ENCODE measurements at places on chromosomes 2 and 18.

- DNase-seq = no peak
Observed at GRCh38 chr2:24492421-24493279, 1.6 kb downstream of the NCOA1 start.

- DNase-seq = no peak
Observed at GRCh38 chr18:71807586-71807985, 736.6 kb downstream of the CBLN2 start.

GRCh38 chr2:236646871-236647270 is 77.2 kb downstream of the ACKR3 start:
- no peak for DNase-seq

GRCh38 chr18:8433323-8433722 is 175.9 kb upstream of the RAB12 start:
- DNase-seq = no peak

DNA sequence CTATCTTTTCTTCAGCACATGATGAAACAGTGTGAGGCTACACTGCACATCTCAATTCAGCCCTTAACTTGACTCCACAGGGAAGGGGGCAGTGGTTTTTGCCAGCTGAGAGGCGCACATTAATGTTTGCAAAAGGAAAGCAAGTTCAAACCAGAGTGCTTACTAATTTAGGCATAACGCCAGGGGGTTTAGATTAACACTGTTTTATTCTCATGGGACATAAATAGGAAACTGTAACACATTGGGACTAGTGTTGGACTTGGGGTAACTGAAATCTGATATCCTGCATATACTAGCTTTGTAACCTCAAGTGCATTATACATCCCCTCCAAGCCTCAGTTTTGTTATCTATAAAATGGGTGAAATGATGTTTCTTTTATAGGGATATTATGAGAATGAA is 821.2 kb upstream of the ID2 start:
- no peak for DNase-seq

GRCh38 chr2:150806336-150806735 is 318.9 kb upstream of the RND3 start:
- DNase-seq = no peak

DNA sequence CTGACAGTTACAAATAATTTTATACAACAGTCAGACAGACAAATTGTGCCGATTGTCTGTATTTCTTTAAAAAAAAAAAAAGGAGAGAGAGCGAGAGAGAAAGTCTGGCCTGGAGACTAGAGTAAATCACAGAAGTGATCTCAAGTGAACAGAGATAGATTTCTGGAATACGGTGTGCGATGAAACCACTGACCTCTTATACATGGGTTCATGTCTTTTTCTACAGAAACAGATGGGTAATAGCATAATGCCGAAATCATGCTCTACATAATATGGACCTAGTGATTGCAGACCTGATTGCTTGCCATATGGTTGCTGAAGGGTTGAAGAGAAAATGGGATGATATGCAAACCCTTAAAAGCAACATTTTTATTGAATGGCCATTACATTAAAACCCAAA is 403.3 kb upstream of the FANCL start:
- no peak for DNase-seq

DNA sequence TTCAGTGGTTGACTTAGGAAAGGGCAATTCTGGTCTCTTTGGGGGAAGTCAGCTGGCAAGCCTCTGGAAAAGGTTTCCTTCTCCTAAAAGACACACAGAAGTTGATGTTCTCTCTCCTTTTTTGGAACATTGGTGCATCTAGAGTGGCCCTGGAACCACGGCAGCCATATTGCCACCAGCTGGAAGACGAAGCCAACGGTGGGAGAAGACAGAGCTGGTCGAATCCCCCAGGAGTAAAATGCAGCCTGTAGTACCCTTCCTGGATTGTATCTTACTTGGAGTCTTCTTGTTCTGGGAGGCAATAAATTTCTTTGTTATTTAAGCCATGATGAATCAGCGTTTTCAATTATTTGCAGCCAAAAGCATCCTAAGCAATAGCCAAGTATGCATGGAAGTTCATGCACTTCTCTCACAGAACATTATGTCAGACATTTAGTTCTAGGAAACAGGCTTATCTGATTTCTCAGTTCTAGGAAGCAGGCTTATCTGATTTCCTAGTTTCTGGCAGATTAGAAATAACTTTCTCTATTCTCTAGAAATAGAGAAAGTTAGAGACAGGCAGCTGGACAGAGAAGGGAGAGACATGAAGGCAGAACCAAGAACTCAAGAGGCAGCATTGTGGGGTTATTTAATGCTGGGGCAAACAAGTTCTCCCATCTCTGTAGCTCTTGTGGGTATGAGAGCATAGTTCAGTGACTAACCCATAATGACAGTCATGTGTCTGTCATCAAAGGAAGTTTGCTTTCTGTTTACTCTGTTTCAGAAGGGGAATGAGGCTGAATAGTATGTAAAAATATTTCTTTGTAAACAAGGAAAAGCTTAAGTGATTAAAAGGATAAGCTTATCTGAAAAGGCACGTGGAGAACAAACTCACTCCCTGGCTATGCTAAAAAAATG is 40.5 kb upstream of the NABP1 start:
- peak; percentile 14 for DNase-seq

DNA sequence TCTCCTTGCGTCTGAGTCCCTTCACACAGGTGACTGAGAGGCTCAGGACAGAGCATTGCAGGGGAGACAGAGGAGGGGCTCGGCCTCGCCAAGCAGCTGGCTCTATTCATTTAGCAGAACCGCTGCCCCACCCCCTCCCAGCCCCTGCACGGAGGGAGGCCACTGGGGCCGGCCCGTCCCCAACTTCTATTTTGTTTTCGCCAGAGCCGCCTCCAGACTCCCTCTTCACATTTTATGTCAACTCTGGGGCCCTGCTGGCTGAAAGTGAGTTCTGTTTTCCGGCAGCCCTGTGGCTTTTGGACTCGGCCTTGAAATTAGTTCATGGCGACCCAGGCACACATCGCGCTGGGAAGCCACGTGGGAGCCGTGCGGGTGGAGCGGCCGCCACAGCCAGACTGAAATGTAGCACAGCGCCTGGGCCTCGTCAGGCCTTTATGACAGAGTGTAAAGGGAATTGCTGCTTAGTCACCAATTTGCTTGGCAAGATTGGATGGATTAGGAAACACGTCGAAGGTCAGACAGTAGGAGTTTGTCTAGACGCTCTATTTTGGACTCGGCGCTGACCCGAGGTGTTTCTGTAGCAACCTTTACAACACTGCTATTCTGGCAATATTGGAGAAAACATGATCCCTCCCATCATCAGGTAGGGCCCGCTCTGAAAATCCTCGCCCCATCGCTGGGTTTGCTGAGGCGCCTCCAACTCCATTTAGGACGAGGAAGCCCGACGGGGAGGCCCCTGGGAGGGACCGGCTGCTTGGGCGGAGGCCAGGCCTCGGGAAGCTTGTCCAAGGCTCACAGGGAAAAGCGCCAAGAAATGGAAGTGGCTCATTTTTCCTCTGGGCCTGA is 90.7 kb upstream of the CTDP1 start:
- DNase-seq = no peak

- no peak for DNase-seq
Observed at GRCh38 chr2:122236152-122236874, 480.9 kb downstream of the TSN start.

- DNase-seq = no peak
Observed at GRCh38 chr2:120502761-120503160, 156.8 kb downstream of the INHBB start.

DNA sequence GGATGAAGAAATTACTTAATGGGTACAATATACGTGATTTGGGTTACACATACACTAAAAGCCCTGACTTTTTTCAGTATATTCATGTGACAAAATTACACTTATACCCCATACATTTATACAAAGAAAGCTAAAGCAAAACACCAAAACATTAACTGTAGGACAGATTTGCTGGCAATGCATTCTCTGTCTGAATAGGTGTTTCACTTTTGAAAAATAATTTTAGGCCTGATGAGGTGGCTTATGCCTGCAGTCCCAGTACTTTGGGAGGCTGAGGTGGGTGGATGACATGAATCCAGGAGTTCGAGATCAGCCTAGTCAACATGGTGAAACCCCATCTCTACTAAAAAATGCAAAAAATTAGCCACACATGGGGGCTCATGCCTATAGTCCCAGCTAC is 301.5 kb upstream of the FAM98A start:
- no peak for DNase-seq

- DNase-seq = no peak
Observed at GRCh38 chr2:147644491-147644890, 200.3 kb upstream of the ACVR2A start.

- no peak for DNase-seq
Observed at GRCh38 chr2:74137651-74138599, 9.8 kb downstream of the BOLA3 start.

GRCh38 chr2:20089715-20090464 is 38.5 kb upstream of the LAPTM4A start:
- DNase-seq = no peak
